ENCODE measurements at places on chromosomes 2 and 18.

DNA sequence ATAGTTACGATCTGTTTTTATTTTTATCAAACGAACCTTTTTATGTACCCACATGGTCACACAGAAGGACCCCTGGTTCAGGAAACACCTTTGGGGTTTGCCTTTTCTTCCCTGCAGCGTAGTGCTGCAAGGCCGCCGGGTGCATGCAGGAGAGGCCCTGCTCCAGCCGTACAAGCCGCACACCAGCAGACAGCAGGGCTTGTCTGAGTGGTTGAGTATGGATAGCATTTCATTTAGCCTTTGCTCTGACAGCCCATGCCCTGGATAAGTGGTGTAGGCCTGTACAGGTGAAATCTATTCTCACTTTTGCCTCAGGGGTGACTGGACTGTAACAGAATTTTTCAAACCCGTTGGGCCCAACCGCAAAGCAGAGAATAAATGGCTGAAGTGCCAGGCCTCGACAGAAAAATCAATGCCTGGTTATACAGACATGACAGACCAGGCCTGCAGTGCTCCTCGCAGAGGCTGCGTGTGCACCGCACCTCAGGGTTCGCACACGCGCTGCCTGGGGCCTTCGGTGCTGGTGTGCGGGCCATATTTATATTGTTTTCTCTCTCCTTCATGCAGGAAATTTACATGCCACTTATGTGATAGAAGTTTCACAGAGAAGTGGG, 279.1 kb downstream of the ZNF407 start:
- no peak for DNase-seq

DNA sequence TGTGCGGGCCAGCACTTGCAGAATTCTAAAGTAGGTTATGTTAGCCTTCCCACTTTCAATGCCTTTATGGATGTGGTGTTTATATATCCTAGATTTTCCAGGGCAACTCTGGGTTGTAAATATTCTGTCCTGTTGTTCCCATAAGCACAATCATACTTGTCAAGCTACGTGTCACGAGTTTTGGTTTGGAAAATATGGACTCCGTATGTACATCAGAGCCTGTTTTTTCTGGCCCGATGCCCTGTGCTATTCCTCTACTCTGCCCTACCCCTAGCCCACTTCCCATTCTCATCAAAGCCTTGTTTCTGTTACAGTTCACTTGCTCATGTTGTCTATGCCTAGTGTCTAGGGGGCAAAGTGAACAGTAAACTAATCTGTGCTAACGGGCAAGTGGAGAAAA, 27.0 kb upstream of the ZEB2 start:
- no peak for DNase-seq

DNA sequence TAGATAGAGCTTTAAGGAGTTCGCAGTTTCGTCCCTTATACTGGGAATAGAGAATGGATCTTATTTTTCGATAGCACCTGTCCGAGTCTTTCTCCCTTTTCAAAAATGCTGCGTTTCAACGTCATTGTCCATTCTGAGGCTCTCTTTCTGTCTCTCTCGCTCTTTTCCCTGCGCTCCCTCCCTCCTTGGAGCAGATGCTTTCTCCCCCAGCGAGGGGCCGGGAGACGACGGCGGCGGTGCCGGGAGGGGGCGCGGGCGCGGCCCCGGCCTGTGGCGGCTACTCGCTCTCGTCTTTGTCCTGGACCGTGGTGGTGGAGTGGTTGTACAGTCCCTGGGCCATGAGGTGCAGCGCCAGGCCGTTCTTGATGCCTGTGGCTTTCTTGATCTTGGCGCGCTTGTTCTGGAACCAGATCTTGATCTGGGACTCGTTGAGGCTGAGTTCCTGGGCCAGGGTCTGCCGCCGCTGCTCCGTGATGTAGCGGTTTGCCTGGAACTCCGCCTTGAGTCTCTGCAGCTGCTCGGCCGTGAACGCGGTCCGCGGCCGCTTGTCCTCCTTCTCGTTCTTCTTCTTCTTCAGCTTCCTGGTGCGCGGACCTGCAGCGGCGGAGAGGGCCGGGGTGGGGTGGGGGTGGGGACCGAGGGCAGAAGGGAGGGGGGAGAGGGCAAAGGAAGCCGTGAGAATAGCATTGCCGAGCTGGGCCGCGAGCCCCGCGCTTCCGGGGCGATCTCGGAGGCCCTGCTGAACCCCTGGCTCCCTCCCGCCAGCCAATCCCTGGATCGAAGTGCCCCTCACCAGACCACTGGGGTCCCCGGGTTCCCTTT, 4.6 kb downstream of the EN1 start:
- DNase-seq = no peak

DNA sequence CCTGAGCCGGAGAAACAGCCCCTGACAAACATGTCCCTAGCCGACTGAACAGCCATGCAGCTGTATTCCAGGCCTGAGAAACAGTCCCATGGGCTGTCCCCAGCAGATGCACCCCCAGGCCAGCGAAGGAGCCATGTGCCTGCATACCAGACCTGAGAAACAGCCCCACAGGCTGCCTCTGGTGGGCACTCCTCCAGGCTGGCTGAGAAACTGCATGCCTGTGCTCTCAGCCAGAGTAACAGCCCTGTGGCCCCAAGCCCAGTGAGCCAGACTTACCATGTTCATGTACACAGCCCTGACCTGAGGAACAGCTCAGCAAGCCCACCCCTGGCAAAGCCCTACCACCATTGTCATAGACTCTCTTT, 24.8 kb downstream of the BOLL start:
- DNase-seq = no peak

GRCh38 chr2:31580321-31581117, at the start of gene SRD5A2:
SRD5A2 (minus strand) TSS chr2:31580938; CDS start chr2:31580900, 38 bp downstream.
- DNase-seq = no peak

GRCh38 chr2:77977471-77978063, 455.4 kb upstream of the LRRTM4 start:
- DNase-seq = no peak

GRCh38 chr2:130355172-130355577, 681 bp upstream of the PTPN18 start:
- no peak for DNase-seq

GRCh38 chr2:241105641-241106040, 3.6 kb upstream of the MTERF4 start:
- no peak for DNase-seq

GRCh38 chr2:46231721-46232120, 65.5 kb upstream of the EPAS1 start:
- no peak for DNase-seq

GRCh38 chr2:179898873-179899272, 37.5 kb upstream of the ZNF385B start:
- DNase-seq = no peak

GRCh38 chr2:148531669-148532428, 112.7 kb upstream of the EPC2 start:
- DNase-seq = no peak

DNA sequence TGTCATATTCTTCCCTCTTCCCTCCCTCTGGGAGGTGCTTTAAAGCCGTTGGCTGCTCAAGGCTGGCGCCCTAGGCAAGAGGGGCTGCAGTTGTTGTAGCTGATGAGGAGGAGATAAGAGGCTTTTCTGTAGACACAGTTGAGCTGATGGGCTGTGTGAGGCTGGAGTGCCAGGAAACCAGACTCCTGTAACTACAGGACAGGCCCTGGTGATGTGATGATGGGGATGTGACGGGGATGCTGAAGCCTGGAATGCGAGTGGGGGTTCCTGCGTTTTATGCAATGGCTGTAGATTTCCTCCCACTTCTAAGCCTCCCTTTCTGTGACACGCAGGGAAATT, 5.7 kb upstream of the EFR3B start:
- no peak for DNase-seq

DNA sequence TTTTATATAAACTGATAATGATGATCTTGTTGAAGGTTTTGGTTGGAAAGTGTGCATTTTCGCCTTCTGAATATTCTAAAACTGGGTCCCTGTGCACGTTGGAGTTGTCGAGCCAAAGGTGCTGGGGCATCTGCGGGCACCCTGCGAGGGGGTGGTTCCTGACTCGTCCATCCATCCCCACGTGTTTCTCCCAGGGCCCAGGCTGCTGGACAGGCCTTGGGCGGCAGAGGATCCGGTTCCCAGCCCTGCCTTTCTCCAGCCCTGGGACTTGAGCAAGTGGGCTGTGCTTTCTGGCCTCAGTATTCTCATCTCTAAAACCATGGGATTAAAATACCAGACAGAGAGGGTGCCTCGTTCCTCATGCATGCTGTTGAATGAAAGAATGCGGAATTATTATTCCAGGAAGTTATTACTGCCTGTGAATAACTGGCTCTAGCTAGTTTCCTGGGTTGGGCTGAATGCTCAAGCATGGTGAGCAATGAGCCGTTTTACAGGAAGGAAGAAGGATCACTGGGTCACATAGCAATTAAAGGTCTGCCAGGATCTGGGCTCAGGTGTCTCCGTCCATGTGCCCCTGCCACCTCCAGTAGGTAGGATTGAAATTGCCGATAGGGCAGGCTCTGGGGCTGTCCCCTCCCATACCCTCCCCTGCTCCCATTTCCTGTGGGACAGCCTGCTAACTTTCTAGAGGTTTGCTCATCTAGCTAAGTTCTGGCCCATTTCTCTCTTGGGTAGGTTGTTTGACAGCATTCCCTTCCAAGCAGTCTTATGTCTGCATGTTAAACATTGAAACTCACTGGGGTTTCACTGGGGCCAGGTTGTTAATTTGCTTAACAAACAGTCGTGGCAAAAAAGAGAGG, 77.2 kb upstream of the HS6ST1 start:
- no peak for DNase-seq

DNA sequence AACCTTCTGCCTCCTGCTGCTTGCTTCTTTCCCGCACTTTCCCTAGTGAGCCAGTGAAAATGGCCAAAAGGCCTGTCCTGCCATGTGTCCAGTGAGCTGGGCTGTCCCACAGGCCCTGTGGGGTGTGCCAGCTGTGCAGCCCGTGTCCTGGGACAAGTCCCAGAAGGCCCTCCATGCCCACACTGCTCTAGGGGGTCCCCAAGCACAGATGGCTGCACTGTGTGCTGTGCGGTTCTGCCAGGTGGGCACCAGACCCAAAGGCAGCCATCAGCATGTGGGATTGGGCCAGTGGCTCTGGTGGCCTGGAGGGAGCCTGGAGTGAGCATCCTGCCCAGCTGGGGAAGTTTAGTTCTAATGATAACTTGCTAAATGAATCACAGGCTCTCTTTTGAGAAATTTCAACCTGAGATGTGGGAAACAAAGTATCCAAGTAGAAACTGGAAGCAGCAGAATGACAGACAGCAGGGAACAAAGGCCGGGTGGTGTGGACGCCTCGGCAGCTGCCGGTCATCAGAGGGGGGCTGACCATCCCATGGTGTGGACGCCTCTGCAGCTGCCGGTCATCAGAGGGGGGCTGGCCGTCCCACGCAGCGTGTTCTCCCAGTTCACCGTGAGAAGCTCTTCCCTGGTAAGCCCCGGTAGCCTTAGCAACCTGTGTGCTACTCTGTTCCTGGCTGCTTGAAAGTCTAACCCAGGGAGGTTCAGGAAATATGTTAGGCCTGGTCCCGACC, 9.9 kb upstream of the CNDP2 start:
- no peak for DNase-seq

DNA sequence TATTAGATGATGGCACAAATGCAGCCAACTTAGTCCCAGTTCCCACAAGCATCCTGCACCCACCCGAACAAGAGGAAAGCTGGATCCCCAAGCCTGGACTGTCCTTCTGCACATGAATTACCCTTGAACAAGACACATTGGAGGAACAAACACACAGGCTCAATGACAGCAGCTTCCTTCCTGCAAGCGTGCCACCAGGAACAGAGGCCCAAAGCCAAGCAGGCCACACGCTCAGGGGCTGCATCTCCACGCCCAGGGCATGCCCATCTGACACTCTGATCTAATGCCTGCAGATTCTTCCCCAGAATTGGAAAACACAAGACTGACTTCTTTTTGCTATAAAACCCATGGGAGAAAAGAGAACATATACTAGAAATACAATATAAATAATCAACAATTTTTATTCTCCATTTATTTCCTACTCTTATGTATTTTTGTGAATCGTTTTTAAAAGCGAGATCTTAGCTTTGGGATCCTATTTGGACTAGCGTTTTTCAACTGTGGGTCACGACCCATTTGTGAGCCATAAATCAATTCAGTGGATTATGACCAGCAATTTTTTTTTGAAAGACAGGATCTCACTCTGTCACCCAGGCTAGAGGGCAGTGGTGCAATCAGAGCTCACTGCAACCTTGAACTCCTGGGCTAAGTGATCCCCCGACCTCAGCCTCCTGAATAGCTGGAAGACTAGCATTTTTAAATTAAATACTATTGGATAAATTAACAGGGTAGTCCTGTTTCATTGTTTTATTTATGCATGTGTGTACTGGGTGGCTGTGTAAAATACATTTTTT, 34.4 kb downstream of the PSTPIP2 start:
- no peak for DNase-seq

- DNase-seq = no peak
Measured at GRCh38 chr2:175435012-175435411, 253.5 kb upstream of the ATP5MC3 start.

GRCh38 chr2:120316528-120317179, 29.3 kb upstream of the INHBB start:
- DNase-seq = no peak

DNA sequence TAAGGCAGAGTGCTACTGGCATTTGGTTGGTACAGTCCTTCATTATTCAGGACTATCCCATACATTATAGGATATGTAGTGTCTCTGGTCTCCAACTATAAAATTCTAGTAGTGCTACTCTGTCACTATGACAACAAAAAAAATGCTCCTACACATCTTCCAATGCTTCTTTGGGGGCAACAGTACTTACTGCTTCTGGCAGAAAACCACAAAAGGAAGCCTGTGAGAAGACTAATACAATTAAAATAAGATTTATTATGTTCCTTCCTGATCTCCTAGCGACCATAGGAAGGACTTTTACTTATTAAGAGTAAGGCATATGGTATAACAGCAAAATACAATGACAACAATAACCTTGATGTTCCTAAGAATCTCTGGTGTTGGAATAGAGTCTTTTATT, 48.4 kb upstream of the CPO start:
- no peak for DNase-seq

Data from effector memory CD4-positive, alpha-beta T cell (primary cell).